ENCODE measurements at places on chromosomes 11 and 22.

- no peak for DNase-seq
These were observed 36.1 kb downstream of the LARGE1 start for GRCh38 chr22:33883961-33884808.

GRCh38 chr11:49202287-49202976, 6.0 kb downstream of the FOLH1 start:
- no peak for DNase-seq

DNA sequence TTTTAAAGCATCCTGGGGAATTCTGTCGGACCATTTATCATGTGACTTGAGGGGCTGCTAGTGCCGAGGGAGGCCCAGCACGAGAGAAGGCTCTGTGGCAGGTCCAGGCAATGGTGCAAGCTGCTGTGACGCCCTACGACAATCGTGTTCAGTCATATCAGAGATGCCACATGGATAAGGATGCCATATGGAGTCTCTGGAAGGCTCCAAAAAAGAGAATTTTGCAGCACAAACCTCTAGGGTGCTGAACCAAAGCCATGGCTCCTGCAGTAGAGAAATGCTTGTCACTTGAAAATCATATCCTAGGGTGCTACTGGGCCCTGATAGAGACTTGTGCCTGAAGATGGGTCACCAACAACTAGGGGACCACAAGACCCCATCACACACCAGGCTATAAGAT, 6.7 kb upstream of the CD6 start:
- peak; percentile 61 for DNase-seq

DNA sequence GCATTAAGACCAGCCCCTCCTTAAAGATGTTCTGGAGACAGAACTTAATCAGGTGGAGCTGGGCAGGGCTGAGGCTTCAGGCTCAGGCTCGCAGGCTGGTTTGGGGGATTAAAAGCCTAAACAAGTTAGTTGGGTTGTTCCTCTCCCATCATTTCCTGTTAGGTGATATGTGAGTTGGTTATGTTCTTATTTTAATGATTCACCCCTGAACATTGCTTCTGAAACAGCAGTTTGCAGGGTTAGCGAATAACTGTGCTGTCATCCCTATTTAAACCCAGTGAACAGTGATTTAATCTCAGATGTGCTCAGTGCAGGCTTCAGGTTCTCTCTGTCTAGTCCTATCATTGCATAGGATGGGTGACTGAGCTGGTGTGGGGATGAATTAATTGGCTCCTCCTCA, 47.4 kb upstream of the BIRC3 start:
- no peak for DNase-seq

DNA sequence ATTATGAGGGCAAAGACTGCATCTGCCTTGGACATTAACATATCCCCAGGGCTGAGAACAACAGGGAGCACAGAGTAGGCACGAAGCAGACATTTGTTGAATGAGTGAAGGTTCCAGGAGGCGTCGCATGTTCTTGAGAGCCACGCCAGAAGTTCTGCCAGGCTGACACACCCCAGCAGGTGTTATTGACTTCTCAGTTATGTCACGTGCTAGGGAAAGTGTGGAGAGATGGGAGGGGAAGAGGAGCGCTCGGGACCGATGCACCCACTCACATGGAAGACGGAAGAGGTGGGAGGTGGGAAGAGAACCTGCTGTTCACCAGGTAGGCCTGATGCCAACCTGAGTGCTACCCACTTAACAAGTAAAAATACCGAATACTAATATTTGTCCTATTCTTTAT, 232.8 kb downstream of the LARGE1 start:
- DNase-seq: no peak

DNA sequence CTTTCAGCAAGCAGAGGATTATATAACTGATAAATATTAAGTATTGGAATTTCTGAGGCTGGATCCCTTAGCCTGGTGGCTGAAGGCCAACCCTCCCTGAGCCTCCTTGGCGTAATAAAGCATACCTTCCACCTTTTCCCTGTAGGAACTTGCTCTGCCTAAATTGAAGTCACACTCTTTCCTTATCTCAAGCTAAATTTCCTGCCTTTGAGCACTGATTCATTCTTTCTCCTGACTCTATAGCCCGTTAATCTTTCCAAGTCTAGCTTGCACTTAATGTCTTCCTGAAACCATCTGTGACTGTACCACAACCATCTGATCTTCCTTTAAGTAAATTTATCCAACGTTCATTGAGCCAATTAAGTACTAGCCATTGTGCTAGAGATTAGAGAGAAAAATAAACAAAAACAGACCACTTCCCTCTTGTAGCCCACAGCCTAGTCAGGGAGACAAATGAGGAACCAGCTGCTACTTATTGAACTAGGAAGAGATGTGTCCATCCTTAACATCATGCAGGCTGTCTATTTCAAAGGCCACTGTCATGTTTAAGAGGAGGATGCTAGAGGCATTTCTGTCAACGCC, 62.9 kb downstream of the GRK3 start:
- DNase-seq: no peak

DNA sequence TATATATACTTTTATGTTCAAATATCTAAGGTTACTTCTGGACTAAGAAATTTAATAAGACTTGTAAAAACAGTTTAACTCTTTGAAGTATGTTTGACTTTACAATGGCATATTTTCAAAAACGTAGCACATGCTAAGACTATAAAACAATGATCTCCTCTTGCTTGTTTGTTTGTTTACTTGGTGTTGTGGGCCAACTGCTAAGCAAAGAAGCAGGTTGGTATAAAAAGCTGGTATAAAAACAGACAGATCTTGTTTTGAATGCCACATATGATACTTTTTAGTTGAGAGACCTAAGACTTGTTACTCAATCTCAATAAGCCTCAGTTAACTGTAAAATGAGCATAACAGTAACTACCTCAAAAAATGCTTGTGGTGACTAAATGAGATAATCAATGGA, 1206.3 kb downstream of the LRRC4C start:
- DNase-seq: no peak
